ENCODE measurements at places on chromosomes 2 and 18. TPM values are rescaled to one million over a fixed set of nuclear protein-coding genes. Genes with fewer than 3 reads are reported as not detected.

- no peak for DNase-seq
These were observed 51.4 kb downstream of the LINC00305 start for GRCh38 chr18:64097497-64097896.

Gene MDH1B
- 0.91 TPM for polyA plus RNA-seq

DNA sequence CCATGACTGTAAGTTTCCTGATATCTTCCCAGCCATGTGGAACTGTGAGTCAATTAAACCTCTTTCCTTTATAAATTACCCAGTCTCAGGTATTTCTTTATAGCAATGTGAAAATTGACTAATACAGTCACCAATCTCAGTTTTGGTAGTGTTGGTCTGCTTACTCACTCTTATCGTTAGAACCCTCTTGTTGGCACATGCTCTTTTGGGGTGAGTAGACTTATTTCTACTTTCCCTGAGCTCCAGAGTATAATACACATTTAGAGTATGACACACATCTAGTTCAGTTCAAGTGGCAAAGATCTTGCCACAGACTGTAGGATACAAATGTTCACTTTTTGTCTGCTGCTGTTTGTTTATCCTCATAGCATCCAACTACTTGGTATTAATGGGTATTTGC lies 347.5 kb upstream of the CELF4 start:
- peak; percentile 25 for DNase-seq

- no peak for DNase-seq
These were observed 34.6 kb upstream of the GCC2 start for GRCh38 chr2:108414256-108414876.

GRCh38 chr2:239506101-239506857 lies 105.5 kb upstream of the HDAC4 start:
- DNase-seq, result no peak

Gene RTTN
- polyA plus RNA-seq, result 49.8 TPM

DNA sequence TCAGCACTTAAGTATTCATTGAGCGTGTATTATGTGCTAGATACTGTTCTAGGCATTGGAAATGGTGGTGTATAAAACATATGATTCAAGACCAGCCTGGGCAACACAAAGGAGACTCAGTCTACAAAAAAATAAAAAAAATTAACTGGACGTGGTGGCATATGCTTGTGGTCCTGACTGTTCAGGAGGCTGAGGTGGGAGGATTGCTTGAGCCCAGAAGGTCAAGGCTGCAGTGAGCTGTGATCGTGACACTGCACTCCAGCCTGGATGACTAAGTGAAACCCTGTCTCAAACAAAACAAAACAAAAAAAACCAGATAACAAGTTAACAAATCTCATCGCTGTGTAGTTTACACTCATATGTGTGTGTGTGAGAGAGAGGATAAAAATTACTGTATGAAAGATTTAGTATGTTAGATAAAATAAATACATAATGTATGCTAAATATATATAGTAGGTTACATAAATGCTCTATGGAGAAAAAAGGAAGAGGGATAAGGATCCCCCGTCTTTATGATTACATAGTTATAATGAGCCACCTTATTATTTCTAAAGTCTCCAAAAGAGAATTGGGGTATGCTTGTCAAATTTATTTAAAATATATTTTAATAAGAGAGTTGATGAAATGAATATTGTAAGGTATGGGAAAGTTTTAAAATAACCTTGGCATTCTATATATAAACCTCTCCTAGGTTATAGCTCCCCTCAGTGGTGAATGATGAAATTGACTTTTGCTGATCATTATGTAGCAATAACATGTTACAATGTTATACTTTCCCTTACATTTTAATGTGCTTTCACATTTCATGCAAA lies 69.2 kb downstream of the EHBP1 start:
- no peak for DNase-seq
